Heart left ventricle (tissue), 16 donors: ENCODE measurements at places on chromosomes 5 and 9. TPM values are rescaled to one million over a fixed set of nuclear protein-coding genes. Genes with fewer than 3 reads are reported as not detected.

The POLK gene
- total RNA-seq, result 18.7 TPM

The KIF24 gene
- total RNA-seq, result 1.6 TPM

The LSM11 gene
- total RNA-seq, result 2.4 TPM

The PCDHB10 gene
- 1.1 TPM for total RNA-seq

The SMIM33 gene
- total RNA-seq, result 0.16 TPM

The URM1 gene
- 45.2 TPM for total RNA-seq

The NEUROG1 gene
- total RNA-seq, result not detected

The GZMA gene
- 0.35 TPM for total RNA-seq

The FREM1 gene
- total RNA-seq, result 1.8 TPM

The KLHL3 gene
- 42.4 TPM for total RNA-seq

The PCDHGA1 gene
- total RNA-seq, result 3.5 TPM

The CACFD1 gene
- 15.3 TPM for total RNA-seq

The KLF4 gene
- total RNA-seq, result 62.4 TPM

The PCDHA1 gene
- not detected for total RNA-seq

The BTNL9 gene
- total RNA-seq, result 75.0 TPM

The CATSPER3 gene
- not detected for total RNA-seq

The NTRK2 gene
- total RNA-seq, result 4.9 TPM

The CYLC2 gene
- not detected for total RNA-seq

The FCN2 gene
- total RNA-seq, result not detected

The PIP5KL1 gene
- total RNA-seq, result 0.33 TPM

The SLC34A1 gene
- not detected for total RNA-seq

The PDLIM4 gene
- 3.6 TPM for total RNA-seq

The IL31RA gene
- total RNA-seq, result 0.39 TPM

The TLX3 gene
- total RNA-seq, result not detected

The CEP72 gene
- total RNA-seq, result 4.1 TPM

The LCN2 gene
- not detected for total RNA-seq

The PFDN1 gene
- 89.7 TPM for total RNA-seq

The FST gene
- total RNA-seq, result 3.8 TPM

The COL27A1 gene
- total RNA-seq, result 3.2 TPM

The ITK gene
- total RNA-seq, result 0.13 TPM

The FAM114A2 gene
- 39.0 TPM for total RNA-seq
